Stimulated activated CD4-positive, alpha-beta T cell treated with anti-CD3 and anti-CD28 coated beads, Interleukin-4, amount 100 ng/mL, for 4 hours (primary cell): ENCODE measurements at places on chromosomes 7 and 10.
A peak's percentile ranks its signal among the peaks of the same experiment; 100 is the strongest.

GRCh38 chr10:16491933-16492332, 29.7 kb downstream of the C1QL3 start:
- DNase-seq = no peak

DNA sequence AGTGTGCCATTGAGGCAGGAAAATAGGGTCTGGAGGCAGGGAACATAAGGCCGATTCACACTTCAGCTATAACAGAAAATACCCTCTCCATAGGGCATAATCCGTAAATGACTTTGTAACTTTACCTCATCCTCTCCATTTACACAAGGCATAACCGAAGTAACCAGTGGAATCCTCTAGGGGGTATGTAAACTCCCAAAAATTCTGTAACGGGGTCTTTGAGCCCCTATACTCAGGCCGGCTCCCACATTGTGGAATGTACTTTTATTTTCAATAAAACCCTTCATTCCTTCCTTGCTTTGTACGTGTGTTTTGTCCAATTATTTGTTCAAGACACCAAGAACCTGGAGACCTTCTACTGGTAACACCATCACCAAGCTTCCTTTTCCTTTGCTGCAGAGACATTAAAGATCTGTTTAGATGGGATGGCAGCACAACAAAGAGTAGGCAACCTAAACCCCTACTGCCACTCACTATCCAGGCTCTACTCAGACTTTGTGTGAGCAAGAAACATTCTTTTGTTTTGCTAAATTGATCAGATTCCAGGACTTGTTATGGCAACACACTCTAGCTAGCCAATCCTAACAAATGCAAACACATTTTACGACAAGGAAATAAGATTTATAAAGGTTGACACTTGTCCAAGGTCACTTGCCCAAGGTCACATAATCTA, 99.3 kb downstream of the DGKI start:
- no peak for DNase-seq

DNA sequence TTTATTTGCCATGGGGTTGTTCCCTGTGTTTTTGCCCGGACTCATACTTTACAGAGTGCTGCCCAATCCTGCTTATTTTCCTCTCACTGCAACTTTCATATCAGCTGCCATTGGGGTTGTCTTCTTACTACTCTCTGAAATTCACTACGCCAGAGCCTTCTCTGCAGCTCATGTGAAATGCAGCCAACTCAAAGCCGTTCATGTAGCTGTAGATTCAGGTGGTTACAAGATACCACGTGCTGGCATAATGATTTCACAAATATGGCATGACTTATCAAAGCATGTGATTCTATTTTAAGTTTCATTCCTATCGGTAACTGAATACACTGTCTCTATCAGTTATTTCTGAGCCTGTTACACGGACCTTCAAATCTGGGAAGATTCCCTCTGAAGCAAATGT, 130.3 kb upstream of the WNT16 start:
- no peak for DNase-seq

DNA sequence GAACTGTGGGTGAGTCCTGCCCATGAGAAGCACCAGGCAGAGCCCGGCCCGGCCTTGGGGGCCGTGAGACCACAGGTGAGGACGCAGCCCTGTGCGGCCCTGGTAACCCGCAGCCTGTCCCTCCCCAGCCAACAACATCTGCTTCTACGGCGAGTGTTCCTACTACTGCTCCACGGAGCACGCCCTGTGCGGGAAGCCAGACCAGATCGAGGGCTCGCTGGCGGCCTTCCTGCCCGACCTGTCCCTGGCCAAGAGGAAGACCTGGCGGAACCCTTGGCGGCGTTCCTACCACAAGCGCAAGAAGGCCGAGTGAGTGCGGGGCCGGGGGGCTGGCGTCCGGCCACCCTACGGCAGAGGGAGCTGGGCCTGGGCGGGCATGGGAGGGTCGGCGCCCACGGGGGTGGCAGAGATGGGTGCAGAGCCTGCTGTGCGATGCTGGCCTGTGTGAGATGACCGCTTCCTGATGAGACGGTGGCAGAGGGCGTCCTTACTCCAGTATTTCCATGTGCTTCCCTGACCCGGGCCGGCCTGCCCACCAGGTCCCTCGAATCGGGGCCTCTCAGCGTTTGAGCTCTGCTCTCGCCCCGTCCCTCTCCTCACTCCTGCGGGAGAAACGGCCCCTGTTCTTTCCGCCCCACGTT, 34.1 kb upstream of the FOXL3 start:
- DNase-seq = no peak

DNA sequence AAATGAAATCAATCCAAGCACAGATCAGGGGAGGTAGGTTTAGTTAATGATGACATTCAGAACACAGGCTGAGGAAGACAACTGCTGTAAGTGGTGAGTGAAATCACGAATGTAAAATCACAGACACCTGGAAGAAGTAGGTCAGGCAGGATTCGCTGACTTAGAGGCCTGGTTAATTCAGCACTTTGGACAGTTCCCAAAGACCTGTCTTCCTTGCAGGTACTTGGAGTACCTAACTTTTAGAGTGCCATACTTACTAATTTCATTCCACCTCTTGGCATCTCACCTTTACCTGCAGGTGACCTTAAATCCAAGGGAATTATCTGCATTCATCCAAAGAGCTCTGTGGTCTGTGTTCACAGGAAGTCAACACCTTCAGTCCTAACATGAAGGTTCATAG, 822.3 kb downstream of the PHTF2 start:
- DNase-seq = no peak

DNA sequence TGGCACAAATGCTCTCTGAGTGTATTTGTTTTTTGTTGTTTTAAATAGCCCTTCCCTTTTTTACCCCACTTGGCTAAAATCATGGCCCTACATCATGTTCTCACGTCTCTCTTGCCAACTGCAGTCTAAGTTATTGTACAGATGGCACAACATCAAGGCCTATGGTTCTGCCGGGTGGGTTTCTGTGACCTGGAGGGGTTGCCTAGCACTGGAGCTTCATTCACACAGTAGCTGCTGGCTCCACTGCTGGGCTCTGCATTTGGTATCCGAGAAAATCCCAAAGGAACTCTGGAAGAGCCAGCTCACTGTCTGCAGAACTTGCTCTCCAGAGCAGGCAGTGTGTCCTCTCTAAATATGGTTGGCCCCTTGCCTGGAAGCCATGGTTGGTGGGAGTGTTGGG, 120.6 kb downstream of the LRRC4 start:
- no peak for DNase-seq

- DNase-seq = no peak
Observed at GRCh38 chr7:112080441-112080840, 125.8 kb downstream of the DOCK4 start.

- no peak for DNase-seq
Observed at GRCh38 chr7:33882040-33882837, 23.1 kb upstream of the BMPER start.

DNA sequence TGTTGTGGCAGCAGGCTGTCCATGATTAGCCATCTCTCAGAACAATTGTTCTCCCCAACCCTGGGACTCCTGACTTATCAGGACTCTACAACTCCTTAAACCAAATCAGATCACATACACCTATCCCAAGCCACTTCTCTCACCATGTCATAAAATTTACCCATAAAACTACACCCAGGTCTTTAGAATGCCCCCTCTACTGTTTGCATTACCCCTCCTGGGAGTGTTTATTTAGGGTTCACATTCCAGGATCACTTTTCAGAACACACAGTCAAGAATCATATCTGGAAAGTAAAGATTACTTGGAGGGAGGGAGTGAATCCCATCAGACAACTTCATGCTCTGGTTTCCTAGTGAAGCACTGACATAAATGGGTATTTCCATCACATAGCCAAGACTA, 7.1 kb downstream of the ASAH2 start:
- no peak for DNase-seq

DNA sequence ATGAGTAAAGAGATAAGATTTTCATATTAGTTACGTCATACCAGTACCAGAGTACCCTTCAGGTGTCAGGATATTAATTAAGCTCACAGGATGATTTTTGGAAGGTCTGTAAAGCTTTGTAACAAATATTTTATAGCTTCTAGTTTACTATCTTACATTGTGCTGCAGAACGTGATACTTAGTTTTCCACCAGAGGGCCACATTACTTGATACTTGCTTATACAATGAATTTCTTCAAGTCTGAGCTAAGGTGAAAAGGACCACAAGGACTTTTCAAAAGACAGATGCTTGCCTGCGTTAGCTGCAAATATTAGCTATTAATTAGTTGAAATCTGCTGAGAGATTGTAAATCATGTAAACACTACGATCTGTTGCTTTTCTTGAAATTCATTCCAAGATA, 12.2 kb downstream of the FOXP2 start:
- DNase-seq = no peak

DNA sequence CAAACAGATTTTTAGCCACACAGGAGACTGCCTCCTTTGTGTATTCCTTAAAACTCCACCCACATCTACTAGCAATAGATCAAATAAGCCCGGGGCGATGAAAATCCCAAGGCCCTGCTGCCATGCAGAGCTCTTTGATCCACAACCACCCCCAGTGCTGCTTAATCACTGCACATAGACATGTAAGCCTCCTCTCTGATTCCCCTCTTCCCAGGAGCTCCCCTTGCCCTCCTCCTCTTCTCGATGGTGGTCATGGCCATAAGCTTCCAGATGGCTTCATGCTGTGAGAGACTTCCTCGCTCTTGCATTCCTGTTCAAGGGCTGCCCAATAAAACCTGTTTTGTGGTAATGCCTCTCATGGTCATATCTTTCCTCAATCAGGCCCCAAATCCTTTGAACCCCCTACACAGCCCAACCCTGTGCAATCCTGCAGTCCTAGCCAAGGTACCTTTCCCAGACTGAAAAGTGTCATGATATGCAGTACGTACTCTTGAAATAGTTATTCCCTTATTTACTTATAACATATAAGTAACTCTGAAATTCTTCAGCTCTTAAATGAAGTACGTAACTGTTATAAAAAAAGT, 158.5 kb downstream of the CACNA2D1 start:
- DNase-seq = no peak

DNA sequence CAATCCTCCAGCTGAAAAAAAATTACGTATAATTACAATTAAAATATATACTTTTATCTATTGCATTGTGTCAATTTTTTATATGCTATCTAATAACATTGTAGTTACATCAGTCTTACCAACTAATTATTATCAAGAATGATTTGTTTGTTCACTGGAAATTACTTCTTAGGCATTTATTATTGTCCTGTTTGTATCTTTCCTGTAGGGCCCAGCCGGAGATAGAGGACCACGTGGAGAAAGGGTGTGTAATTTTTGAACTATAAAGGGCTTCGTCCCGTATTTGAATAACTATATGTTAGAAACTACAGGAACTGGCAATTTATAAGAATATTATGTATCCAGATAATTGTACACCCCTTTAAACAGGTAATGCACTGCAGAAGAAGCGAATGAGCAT, 4.1 kb downstream of the COL1A2 start:
- DNase-seq = no peak

GRCh38 chr10:114265392-114266053, 26.5 kb downstream of the VWA2 start:
- no peak for DNase-seq

DNA sequence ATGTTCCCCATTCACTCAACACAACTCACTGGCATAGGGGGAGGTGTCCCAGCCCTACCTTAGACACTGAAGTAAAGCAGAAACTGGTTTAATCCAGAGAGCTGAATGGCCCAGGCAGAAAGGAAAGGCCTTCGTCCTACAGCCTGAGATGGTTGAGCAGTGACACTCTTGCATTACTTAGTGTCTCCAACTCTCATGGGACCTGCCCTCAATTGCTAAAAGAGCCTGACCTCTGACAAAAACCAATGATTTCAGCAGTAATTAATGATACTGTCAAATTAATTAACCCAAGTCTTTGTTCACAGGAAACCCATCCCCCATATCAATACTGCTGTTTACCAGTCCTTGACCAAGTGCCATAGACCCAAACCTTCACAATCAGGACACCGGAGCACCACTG, 48.6 kb downstream of the ICA1 start:
- DNase-seq = no peak

- DNase-seq = no peak
Observed at GRCh38 chr10:69955897-69956740, 96.5 kb upstream of the MACROH2A2 start.

- peak; percentile 78 for DNase-seq
Observed at GRCh38 chr10:31928549-31929260, at the start of gene ARHGAP12. ARHGAP12 (minus strand) TSS chr10:31928831; CDS start chr10:31908855, 19,976 bp downstream.

- DNase-seq = no peak
Observed at GRCh38 chr7:11212816-11213215, 239.1 kb downstream of the PHF14 start.

DNA sequence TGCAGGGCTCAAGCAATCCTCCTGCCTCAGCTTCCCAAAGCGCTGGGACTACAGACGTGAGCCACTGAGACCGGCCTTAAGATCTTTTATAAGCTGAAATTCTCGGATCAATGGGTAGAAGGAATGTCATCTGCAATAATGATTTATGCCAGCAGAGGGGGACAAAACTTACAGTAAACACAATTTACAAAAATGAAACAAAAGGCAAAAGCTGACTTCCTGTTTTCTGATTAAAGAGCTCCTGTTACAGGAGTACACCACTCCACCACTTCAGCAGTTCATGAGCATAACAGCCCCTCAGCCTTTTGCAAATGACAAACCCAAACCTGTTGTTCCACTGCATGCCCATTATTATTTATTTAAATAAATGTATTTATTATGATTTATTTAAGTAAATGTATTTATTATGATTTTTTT, 88.5 kb upstream of the ATP6V0A4 start:
- no peak for DNase-seq

GRCh38 chr7:131869986-131870385, 313.6 kb upstream of the PODXL start:
- no peak for DNase-seq

- DNase-seq = no peak
Observed at GRCh38 chr7:145147865-145148264, 312.0 kb upstream of the TPK1 start.
